ENCODE measurements at places on chromosomes 1 and 21. TPM values are rescaled to one million over a fixed set of nuclear protein-coding genes. Genes with fewer than 3 reads are reported as not detected.

DNA sequence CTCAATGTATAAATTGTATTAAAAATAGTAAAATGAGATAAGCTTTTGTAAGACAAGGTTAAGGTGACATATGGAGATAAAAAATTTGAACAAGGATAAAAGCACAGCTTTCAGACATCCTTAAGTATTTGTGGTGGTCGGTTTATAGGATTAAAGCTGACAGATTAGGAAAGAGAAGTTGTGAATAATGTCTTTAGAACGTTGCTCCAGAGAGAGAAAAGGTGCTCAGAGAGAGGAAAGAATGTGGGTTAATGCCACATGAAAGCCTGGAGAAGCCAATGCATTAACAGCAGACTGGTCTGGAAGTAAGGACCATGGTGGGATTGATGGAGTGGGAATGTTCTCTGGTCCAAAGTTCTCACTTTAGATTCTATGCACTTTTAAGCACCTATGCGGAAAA, 44.8 kb downstream of the ATP6V1G3 start:
- H3K4me3 ChIP-seq, result no peak overlapping the region
- no peaks in the 10 kb centered on the region for H3K27me3 ChIP-seq
- H3K27ac ChIP-seq, result no peak overlapping the region
- no peak for DNase-seq
- H3K4me1 ChIP-seq, result no peaks in the 10 kb centered on the region

DNA sequence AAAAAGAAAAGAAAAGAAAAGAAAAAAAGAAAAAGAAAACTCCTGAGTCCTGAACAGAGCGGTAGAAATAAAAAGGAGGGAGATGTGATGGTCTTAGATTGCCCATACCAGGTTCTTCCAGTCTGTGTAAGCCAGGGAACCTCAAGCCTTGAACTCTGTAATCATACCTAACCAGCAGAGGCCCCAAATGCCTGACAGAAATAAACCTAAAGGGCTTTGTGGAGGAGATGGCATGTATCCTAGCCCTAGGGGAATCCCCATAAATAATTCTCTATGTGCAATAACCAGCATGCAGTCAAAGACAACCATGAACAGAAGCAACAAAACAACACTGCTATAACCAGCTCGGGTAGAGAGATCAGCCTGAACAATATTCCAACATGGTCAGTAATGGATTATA, 40.4 kb downstream of the USP48 start:
- no peak overlapping the region for H3K27ac ChIP-seq
- H3K36me3 ChIP-seq, result no peaks in the 10 kb centered on the region
- H3K4me1 ChIP-seq, result no peaks in the 10 kb centered on the region

DNA sequence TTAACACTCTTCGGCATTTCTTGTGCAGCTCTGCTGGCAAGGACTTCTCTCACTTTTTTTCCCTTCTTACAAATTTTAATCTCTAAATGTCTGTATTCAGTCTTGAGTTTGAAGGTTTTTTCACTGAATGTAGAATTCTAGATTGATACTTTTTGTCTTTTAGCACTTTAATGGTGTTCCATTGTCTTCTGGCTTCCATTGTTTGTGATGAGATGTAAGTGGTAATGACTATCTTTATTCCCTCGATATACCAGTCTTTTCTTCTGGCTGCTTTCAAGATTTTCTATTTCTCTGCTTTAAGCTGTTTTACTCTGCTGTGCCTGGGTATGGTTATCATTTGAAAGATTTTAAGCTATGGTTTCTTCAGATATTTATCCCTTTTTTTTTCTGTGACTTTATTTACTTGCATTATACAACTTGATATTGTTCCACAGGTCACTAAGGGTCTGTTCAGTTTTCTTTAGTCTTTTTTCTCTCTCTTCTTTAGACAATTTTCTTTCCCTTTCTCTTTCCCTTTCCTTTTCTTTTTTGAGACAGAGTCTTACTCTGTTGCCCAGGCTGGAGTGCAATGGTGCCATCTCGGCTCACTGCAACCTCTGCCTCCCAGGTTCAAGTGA, 35.8 kb downstream of the DYRK1A start:
- no peak overlapping the region for H3K4me3 ChIP-seq
- H3K27ac ChIP-seq, result no peak overlapping the region
- H3K4me1 ChIP-seq, result no peaks in the 10 kb centered on the region

DNA sequence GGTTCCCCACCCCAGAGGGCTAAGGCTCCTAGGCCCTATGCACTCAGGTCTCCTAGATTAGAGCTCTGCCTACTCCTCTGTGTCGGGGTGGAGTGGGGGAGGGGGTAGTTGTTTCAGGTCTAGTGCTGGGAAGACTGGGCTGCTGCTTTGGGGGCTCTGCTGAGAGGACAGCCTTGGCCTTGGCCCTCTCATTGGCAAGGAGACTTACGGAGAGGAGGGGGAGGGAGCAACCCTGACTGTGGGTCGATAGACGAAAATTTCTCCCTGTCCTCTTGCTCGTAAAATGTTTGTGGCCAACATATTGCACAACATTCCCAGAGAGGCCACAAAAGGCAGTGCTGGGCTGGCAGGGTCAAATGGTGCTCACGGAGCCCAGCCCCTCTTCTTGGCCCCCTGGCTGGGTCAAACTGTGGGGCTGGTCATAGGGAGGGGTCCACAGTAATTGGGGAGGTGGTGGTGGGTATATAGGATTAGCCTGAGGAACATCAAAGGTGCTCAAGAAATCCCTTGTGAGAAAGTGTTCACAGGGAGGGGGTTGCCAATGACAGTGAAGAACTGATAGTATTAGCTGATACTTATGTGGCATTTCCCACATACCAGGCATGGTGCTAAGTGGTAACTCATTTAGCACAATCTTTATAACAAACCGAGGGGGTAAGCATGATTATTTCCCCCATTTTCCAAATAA, 8.5 kb upstream of the DMBX1 start:
- no peak overlapping the region for H3K4me3 ChIP-seq
- no peaks in the 10 kb centered on the region for H3K27me3 ChIP-seq
- H3K4me1 ChIP-seq, result no peaks in the 10 kb centered on the region
- H3K27ac ChIP-seq, result no peak overlapping the region
- H3K36me3 ChIP-seq, result no peaks in the 10 kb centered on the region

GRCh38 chr1:114756949-114757454, 782 bp downstream of the CSDE1 start:
- peaks cover 18% of the 10 kb centered on the region for H3K4me1 ChIP-seq
- no peaks in the 10 kb centered on the region for H3K27me3 ChIP-seq

The KRTAP10-3 gene
- total RNA-seq, result not detected

- no peaks in the 10 kb centered on the region for H3K36me3 ChIP-seq
- H3K4me3 ChIP-seq, result no peak overlapping the region
- no peaks in the 10 kb centered on the region for H3K27me3 ChIP-seq
Observed at GRCh38 chr1:76145332-76145731, 70.8 kb downstream of the ST6GALNAC3 start.

DNA sequence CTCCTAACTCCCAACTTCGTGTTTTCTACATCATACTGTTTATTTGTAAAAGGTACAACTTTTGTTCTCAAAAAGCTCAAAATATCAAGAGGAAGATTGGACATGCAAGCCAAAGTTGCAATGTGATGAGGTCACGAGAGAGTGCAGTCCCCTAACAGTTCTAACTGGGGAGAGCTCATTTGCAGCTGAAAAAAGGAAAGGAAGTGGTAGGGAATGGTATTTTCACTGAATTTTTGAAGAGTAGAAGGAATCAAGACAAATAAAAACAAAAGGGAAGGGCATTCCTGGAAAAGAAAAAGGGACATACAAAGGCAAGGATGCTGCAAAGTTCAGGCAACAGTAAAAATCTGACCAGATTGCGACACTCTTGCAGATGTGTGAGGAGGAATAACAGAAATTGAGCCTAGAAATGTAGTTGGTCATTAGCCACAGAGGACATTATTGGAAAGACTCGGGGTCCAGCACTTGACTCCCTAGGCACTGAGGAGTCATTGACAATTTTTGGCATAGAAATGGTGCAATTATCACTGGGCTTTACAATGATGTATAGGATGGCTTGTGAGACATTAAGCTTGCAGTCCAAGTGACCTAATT, 67.9 kb downstream of the TBX15 start:
- H3K4me3 ChIP-seq, result no peak overlapping the region
- H3K27ac ChIP-seq, result no peak overlapping the region
- no peak for DNase-seq
- H3K36me3 ChIP-seq, result no peaks in the 10 kb centered on the region
- H3K4me1 ChIP-seq, result no peaks in the 10 kb centered on the region

- H3K27me3 ChIP-seq, result no peaks in the 10 kb centered on the region
- no peaks in the 10 kb centered on the region for H3K36me3 ChIP-seq
- no peak for DNase-seq
- H3K4me3 ChIP-seq, result no peak overlapping the region
- no peak overlapping the region for H3K27ac ChIP-seq
Observed at GRCh38 chr1:2926447-2927055, 94.7 kb upstream of the ACTRT2 start.

The RRP1 gene
- total RNA-seq, result 23.1 TPM

All from uterus (tissue), 4 donors.